ENCODE measurements at places on chromosomes 11 and 22. TPM values are rescaled to one million over a fixed set of nuclear protein-coding genes. Genes with fewer than 3 reads are reported as not detected.

OR10A2 gene
- not detected for total RNA-seq

KCNA4 gene
- total RNA-seq: not detected

OR52N4 gene
- total RNA-seq: not detected

CECR2 gene
- total RNA-seq: 6.0 TPM

KCTD14 gene
- total RNA-seq: 15.2 TPM

CLMP gene
- total RNA-seq: 3.2 TPM

TMEM25 gene
- 27.0 TPM for total RNA-seq

POU2AF3 gene
- not detected for total RNA-seq

RTN4R gene
- 19.0 TPM for total RNA-seq

CNGA4 gene
- 0.27 TPM for total RNA-seq

SYT12 gene
- total RNA-seq: 4.3 TPM

- no peak for DNase-seq
- no peaks in the 10 kb centered on the region for H3K4me1 ChIP-seq
- no peaks in the 10 kb centered on the region for H3K27me3 ChIP-seq
- peaks cover 11% of the 10 kb centered on the region for H3K36me3 ChIP-seq
- H3K4me3 ChIP-seq: no peak overlapping the region
Measured at GRCh38 chr11:108069947-108070346, 51.4 kb upstream of the ACAT1 start.

DNA sequence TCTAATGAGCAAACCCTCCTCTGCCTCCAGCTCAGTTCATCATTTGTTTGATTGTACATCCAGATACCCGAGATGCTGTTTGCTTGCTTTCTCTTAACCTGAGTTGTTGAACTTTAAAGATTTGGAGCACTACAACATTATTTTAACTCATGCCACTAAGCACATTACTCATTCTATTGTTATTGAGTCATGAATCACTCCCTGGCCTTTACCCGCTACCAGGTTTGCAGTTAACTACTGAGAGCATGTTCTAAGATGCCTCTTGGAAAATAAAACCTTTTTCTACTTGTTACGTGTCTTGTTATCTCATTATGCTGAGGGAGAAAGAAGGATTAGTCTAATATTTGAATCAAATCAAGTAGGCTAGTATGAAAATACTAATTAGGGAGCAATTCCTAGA, 720.6 kb upstream of the ANO5 start:
- DNase-seq: no peak
- no peaks in the 10 kb centered on the region for H3K4me1 ChIP-seq
- H3K36me3 ChIP-seq: no peaks in the 10 kb centered on the region
- H3K27ac ChIP-seq: no peak overlapping the region
- no peaks in the 10 kb centered on the region for H3K27me3 ChIP-seq
- H3K4me3 ChIP-seq: no peak overlapping the region

DNA sequence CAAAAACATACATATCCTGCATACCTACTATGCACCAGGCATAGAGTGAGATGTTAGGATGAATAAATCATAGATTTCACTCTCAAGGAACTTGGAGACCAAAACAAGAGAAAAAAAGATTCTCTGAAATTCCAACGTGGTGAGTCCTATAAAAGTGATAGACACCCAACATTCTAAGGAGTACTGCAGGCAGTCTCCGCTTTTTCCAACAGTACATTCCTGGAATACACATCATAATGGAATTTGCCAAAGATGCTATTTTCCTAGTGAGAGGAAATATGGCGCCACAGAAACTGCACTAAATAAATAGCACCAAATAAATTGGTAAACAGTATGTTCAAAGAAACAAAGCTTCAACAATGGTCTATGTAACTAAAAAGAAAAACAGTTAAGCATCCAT, 6.0 kb downstream of the TMEM123 start:
- H3K4me3 ChIP-seq: no peak overlapping the region
- no peak overlapping the region for H3K27ac ChIP-seq
- no peak for DNase-seq
- H3K36me3 ChIP-seq: peaks cover 8% of the 10 kb centered on the region
- no peaks in the 10 kb centered on the region for H3K27me3 ChIP-seq
- no peaks in the 10 kb centered on the region for H3K4me1 ChIP-seq

DNA sequence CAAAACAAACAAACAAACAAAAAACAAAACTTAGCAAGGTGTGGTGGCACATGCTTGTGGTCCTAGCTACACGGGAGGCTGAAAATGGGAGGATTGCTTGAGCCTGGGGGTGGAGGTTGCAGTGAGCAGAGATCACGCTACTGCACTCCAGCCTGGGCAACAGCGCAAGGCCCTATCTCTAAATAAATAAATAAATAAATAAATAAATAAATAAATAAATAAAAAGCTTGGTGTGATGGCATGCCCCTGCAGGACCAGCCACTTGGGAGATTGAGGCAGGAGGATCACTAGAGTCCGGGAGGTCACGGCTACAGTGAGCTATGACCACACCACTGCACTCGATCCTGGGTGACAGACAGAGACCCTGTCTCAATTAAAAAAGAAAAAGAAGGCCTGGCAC, 9.0 kb upstream of the STARD10 start:
- H3K27ac ChIP-seq: no peak overlapping the region
- no peaks in the 10 kb centered on the region for H3K27me3 ChIP-seq
- no peak overlapping the region for H3K4me3 ChIP-seq
- H3K4me1 ChIP-seq: no peaks in the 10 kb centered on the region
- DNase-seq: no peak
- no peaks in the 10 kb centered on the region for H3K36me3 ChIP-seq

GRCh38 chr11:75351791-75352587, 528 bp upstream of the ARRB1 start:
- peaks cover 59% of the 10 kb centered on the region for H3K4me1 ChIP-seq
- no peaks in the 10 kb centered on the region for H3K27me3 ChIP-seq
- no peaks in the 10 kb centered on the region for H3K36me3 ChIP-seq
- peak overlapping the region; percentile 79 for H3K27ac ChIP-seq
- DNase-seq: no peak

GRCh38 chr11:33692541-33692940, 8.1 kb downstream of the C11orf91 start:
- peak overlapping the region; percentile 29 for H3K4me3 ChIP-seq
- DNase-seq: no peak
- H3K4me1 ChIP-seq: peaks cover 42% of the 10 kb centered on the region
- no peaks in the 10 kb centered on the region for H3K27me3 ChIP-seq

DNA sequence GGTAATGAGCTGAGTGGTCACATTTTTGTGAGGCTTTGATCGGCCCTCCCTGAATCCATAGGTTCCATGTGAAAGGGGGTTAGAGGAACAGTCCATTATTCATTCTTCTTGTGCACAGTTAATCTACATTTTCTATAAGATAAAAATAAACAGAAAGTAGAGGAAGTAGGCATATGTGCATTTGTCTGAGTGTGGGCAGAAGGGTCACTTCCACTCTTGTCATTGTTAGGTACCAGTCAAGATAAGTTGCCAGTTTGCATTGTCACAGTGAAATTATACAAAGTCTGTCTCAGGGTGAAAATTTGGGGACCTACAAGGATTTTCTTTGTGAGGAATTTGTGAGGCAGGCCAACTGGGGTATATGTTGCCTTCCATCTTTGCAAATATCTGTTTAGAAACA, 4.6 kb upstream of the APOL4 start:
- no peak overlapping the region for H3K4me3 ChIP-seq
- no peaks in the 10 kb centered on the region for H3K4me1 ChIP-seq
- peaks cover 5% of the 10 kb centered on the region for H3K27me3 ChIP-seq
- DNase-seq: no peak
- H3K27ac ChIP-seq: no peak overlapping the region

DNA sequence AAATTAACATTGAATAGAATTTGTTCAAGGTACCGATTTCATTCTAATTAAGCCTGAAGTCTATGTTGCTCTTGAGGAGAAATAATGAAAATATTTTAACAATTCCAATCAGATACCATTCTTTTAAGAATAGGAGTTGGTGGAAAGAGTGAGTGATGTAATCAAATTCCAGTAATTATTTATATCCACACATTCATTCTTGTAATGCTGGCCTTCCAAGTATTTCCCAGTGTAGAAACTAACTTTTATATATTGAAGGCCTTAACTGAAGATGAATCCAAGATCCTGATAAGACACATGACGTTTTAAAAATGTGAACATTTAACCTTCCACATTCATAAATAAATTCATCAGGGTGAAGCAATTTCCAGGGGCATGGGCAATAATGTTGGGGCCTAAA, 36.6 kb upstream of the PAX6 start:
- DNase-seq: no peak
- no peaks in the 10 kb centered on the region for H3K36me3 ChIP-seq
- H3K27me3 ChIP-seq: no peaks in the 10 kb centered on the region
- H3K4me3 ChIP-seq: no peak overlapping the region
- H3K27ac ChIP-seq: no peak overlapping the region
- H3K4me1 ChIP-seq: no peaks in the 10 kb centered on the region

GRCh38 chr22:39901565-39902146, 772 bp downstream of the GRAP2 start:
- H3K4me3 ChIP-seq: no peak overlapping the region
- no peaks in the 10 kb centered on the region for H3K4me1 ChIP-seq
- H3K36me3 ChIP-seq: no peaks in the 10 kb centered on the region
- H3K27me3 ChIP-seq: peaks cover 69% of the 10 kb centered on the region
- no peak for DNase-seq

- H3K4me3 ChIP-seq: no peak overlapping the region
- no peaks in the 10 kb centered on the region for H3K4me1 ChIP-seq
- H3K36me3 ChIP-seq: no peaks in the 10 kb centered on the region
Measured at GRCh38 chr11:115760461-115761320, 256.5 kb upstream of the CADM1 start.

- no peak overlapping the region for H3K4me3 ChIP-seq
- no peak overlapping the region for H3K27ac ChIP-seq
- H3K4me1 ChIP-seq: peaks cover 37% of the 10 kb centered on the region
Measured at GRCh38 chr11:27902981-27903624, 202.8 kb upstream of the BDNF start.

GRCh38 chr11:122189229-122189628, 73.2 kb upstream of the BLID start:
- peak; percentile 90 for DNase-seq
- no peak overlapping the region for H3K4me3 ChIP-seq
- H3K27me3 ChIP-seq: no peaks in the 10 kb centered on the region
- no peaks in the 10 kb centered on the region for H3K36me3 ChIP-seq
- peak overlapping the region; percentile 97 for H3K27ac ChIP-seq
- peaks cover 83% of the 10 kb centered on the region for H3K4me1 ChIP-seq

DNA sequence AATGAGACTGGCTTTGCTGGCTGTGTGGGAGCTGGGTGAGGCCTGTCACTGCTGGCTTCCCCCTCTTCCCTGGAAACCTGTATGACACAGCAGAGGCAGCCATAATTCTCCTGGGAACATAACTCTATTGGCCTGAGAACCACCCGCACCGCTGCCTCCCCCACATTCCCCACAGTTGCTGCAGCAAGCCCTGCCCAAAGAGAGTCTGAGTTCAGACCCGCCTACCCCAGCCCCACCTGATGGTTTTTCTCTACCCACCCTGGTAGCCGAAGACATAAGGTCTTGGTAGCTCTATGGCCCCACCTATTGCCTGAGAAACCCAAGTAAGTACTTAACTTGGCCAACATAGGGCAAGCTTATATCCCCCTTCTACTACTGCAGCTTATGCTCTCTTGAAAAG, 174.8 kb downstream of the C11orf91 start:
- H3K36me3 ChIP-seq: no peaks in the 10 kb centered on the region
- H3K4me3 ChIP-seq: no peak overlapping the region
- DNase-seq: no peak
- H3K4me1 ChIP-seq: no peaks in the 10 kb centered on the region
- no peak overlapping the region for H3K27ac ChIP-seq
- H3K27me3 ChIP-seq: no peaks in the 10 kb centered on the region

DNA sequence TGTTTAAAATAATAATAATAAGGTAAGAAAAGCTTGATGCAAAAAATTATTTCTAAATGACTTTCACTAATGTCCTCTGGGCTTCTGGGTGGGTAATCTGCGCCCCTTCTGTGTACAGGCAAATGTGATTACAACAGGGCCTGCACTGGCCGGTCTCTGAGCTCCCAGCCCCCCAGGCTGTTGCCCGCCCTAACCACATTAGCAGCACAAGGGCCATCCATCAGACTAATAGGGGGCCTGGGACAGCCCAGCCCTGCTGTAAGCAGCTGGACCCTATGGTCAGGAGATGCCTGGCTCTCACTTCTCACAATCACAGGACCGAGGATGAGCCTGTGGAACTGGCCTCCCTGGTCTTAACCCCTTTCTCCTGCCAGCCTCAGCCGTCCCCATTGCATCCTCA, 388.4 kb downstream of the BUD13 start:
- H3K27ac ChIP-seq: no peak overlapping the region
- no peaks in the 10 kb centered on the region for H3K4me1 ChIP-seq
- no peak for DNase-seq
- H3K36me3 ChIP-seq: no peaks in the 10 kb centered on the region
- H3K4me3 ChIP-seq: no peak overlapping the region

DNA sequence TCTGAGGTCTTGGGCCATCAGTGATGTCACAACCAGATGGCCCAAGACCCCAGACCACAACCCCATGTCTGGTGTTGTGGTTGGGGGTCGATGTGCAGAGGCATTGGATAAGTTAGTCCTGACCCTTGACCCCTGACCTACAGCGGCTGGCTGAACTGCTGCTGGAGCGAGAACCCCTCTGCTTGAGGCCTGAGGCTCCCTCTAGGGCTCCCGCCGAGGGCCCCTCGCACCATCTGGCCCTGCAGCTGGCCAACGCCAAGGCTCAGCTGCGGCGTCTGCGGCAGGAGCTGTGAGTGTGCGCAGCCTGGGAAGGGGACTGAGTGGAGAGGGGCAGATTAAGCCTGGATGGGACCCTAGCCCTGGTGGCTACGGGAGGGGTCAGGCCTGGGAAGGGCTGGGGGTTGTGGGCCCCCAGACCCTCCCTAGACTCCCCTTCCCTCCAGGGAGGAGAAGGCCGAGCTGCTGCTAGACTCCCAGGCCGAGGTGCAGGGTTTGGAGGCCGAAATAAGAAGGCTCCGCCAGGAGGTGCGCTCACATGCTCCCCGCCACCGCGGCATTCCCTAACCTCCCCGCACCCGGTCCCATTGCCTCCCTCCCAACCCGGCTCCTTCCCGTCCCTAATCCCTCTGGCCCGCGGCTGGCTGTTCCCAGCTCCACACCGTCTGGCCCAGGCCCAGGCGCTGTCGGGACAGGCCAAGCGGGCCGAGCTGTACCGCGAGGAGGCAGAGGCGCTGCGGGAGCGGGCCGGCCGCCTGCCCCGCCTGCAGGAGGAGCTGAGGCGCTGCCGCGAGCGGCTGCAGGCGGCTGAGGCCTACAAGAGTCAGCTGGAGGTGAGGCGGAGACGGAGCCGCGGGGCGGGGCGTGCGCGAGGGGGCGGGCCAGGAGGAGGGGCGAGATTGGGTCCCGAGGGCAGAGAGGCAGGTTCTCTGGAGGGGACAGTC, 2.1 kb downstream of the CCDC88B start:
- H3K36me3 ChIP-seq: no peaks in the 10 kb centered on the region
- H3K27ac ChIP-seq: peak overlapping the region; percentile 81
- peak; percentile 80 for DNase-seq
- no peaks in the 10 kb centered on the region for H3K27me3 ChIP-seq

- H3K4me1 ChIP-seq: no peaks in the 10 kb centered on the region
- no peak overlapping the region for H3K4me3 ChIP-seq
- no peaks in the 10 kb centered on the region for H3K27me3 ChIP-seq
- H3K36me3 ChIP-seq: no peaks in the 10 kb centered on the region
Measured at GRCh38 chr11:44199298-44199697, 103.8 kb downstream of the EXT2 start.

All from HCT116 (cell line).